ENCODE measurements at places on chromosomes 6 and 20.

GRCh38 chr6:105759946-105760345, 326.2 kb upstream of the PRDM1 start:
- no peak for DNase-seq

DNA sequence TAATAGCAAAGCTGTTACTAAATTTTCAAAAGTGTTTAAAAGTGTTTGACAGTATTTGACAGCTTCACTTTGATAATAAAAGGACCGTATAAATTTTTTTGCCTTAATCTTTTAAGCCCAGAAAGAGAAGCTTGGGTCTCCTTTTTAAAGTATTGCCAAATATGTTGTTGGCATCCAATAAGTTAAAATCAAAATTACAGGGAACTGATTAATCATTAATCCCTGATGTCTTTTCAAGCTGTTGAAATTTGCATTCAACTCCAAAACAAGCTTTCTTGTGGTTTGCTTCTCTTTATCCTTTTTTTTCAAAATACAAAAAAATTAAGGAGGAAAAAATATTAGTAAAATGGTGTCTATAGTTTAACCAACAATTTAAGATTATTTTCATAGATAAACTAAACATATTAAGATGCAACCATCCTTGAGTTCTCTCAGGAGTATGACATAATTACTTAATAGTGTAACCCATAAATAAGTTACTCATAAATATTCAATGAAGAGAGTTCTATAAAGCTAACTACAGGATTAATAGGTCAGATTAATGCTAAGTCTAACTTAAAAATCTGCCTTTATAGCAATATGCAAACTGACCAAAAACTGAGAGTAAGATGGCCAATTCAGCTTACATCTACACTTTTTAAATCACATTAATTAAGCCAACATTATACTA, 27.0 kb upstream of the CALHM6 start:
- no peak for DNase-seq

GRCh38 chr6:159853754-159854153, 37.0 kb upstream of the MAS1 start:
- no peak for DNase-seq

DNA sequence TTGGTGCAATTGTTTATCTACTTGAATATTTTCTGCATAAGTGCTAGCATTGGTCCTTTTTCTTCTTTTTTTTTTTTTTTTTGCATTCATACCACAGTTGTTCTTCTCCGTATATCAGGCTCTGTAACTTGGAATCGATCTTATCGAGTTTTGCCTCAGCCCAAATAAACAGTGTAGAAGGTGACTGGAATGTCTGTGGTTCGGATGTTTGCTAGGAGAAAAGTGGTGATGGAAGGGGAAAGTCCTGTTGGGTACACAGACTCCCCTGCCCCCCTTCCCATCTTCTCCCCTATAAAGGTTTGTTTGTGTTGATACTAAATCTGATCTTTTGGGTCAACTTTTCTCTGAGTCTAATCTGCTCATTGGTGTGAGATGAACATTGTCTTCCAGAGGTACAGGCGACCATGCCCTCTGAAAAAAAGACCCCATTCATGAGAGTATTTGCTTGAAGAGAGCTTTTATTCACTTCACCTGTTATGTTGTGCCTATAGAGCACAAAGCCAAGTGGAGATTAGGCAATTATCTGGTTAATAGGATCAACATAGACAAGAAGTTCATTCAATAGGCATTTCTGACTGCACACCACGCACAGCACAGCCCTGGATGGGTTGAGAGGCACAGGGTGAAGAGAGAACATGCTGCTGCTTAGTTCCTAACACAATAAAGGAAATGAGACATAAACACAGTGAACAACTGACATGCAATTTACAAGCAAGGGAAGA, 620.0 kb downstream of the PKHD1 start:
- no peak for DNase-seq

DNA sequence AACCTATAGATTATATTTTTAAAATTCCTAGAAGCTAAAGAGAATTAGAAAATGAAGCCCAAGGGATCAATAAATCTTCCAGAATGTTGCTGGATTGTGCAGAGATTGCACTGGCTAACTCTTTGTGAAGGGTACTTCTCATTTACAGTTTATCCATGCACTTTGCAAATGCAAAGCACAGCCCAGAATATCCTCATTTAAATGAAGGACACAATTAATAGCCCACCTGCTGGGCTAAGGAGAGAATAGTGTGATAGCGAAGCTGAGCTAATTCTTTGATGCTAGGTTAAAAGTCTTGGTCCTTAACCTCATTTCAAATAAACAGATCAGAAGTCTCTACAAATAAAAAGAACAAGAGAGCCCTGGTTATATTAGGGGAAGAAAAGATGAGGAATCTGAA, 72.5 kb downstream of the SMPDL3A start:
- no peak for DNase-seq

DNA sequence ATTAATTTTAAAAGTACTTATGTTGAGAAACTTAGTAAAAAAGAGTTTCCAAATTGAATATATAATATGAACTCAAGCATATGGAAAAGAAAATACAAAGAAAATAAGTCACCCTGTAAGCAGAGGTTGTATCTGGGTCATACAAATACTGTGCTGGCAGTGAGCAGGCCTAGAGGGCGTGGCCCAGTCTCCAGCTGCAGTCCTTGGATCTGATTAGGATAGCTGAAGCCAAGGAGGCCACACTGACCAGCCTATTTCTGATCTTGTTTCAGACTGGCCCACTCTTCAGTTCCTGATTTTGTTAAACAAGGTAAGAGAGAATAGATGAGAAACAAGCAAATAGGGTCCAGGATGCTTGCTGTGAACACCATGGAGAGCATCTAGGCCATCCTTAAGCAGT, 228.8 kb downstream of the EPM2A start:
- DNase-seq, result no peak

Data from right hindlimb (tissue), 1 donor.